ENCODE measurements at places on chromosomes 16 and 17.
A peak's percentile ranks its signal among the peaks of the same experiment; 100 is the strongest.

- DNase-seq = peak; percentile 71
These were observed 18.0 kb downstream of the KCTD2 start for GRCh38 chr17:75064867-75065561.

DNA sequence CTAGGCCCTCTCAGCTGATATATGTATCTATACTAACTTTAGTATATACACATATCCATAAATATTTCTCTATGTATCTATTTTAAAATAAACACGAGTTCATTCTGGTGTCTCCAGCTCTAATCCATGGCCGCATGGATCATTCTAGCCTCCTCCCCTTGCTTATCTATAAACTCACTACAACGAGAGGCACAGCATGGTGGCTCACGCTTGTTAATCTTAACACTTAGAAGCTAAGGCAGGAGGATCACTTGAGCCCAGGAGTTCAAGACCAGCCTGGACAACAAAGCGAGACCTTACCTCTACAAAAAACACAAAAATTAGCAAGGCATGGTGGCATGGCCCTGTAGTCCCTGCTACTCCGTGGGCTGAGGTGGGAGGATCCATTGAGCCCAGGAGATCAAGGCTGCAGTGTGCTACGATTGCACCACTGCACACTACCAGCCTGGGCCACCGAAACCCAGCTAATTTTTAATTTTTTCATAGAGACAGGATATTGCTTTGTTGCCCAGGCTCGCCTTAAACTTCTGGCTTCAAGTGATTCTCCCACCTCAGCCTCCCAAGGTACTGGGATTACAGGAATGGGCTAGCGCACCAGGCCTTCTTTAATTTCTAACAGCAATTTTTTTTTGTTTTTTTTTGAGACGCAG, 3.9 kb upstream of the ZNF207 start:
- DNase-seq = no peak

DNA sequence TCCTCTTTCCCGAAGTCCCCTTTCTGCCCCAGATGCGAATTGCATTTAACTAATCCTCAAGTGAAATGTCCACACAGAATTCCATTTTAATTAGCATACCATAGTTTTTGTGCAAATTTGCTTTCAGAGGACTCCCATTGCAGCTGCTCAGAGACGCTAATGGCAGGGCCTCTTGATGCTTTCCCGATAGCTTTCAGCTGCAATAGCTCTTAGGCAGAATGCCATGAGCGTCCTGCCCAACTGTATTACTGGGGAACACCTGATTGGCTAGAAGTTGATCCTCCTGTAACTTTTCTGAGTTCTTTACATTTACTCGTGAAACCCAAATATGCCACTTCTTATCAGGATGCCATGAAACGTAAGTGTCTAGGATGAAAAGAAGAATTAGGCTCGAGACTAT, 203.0 kb downstream of the UTP18 start:
- no peak for DNase-seq

DNA sequence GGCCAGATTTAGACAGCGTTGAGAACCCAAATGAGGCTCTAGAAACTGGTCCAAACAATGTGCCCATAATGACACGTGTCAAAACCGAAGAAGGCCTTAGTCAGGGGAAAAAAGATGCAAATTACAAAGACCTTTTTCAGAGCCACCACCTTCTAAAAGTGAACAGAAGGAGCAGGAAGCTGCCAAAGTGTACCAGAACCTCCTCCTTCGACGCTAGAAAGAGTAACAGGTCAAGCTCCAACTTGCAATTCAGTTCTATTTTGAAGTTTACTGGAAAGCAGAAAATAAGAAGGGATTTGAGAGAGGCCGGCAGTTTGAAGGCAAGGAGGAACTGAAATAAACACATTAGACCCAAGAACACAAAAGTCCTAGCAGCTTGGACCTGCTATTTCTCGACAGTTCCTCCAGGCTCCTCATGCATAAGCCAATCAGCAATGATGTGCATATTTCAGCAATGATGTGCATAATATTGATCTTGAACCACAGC, 61.8 kb downstream of the XYLT1 start:
- no peak for DNase-seq

GRCh38 chr17:36938566-36939051, 1.3 kb downstream of the LHX1 start:
- no peak for DNase-seq

Measured in H7 (cell line).